ENCODE measurements at places on chromosomes 16 and 17. TPM values are rescaled to one million over a fixed set of nuclear protein-coding genes. Genes with fewer than 3 reads are reported as not detected.

DNA sequence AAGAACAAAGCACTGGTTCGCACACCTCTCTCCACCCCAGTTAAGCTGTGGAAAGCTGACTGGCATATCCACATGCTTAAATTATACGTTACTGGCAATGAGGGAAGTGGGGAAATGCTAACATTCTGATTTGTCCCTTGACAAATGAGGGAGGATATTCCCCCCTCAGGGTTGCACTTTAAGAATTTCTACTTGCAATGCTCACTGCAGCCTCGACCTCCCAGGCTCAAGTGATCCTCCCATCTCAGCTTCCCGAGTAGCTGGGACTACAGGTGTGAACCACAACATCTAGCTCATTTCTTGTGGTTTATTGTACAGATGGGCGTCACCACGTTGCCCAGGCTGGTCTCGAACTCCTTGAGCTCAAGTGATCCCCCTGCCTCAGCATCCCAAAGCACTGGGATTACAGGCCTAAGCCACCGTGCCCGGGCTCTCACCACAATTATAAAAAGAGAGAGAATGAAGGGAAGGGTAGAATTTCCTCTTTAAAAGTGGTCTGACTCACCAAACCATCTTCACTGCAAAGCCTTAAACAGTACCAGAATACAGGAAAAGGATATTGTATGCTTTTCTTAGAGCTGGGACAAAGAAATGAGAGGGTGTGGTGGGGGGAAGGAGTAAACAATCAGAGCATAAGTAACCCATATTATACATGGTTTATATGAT, 38.9 kb downstream of the KANSL1 start:
- peak; percentile 75 for DNase-seq

- DNase-seq = peak; percentile 31
Measured at GRCh38 chr17:19629449-19629848, 19.1 kb upstream of the ALDH3A2 start.

DNA sequence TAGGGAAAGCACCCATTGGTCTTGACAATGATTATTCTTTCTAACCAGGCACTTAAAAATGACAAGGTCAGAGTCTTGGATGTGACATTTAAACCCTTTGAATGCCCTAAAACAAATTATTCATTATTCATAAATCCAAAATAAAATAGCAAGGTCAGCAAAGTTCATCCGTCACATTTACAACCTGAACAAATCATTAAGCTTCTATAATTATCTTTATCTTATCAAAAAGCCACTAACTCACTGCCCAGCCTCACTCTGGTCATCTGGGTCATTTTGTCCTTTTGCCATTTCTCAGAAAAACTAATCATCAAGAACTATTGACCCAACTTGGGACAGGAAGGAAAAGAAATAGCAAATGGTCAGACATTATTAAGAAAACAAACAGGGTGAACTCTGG, 507.3 kb upstream of the CDH8 start:
- no peak for DNase-seq

CHST5 gene
- total RNA-seq = 0.09 TPM

DNA sequence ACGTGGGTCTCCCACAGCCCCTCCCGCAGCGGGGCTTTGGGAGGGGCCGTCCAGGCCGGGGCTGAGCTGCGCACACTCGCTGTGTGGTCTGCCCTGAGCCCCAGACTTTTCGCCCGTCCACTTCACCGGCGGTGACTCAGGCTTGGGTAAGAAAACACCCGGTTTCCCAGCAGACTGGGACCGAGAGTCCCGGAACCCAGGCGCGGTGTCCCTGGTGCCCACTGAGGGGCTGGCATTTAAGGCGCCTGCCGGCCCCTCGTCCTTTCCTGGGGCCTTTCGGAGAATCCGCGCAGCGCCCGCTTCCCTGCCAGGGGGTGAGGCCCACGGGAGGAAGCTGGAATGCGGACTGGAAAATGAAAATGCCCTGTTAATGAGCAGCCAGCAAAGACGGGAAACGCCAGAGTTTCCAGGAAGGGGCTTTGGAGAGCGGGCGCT, 100.3 kb downstream of the C16orf95 start:
- no peak for DNase-seq

- no peak for DNase-seq
Measured at GRCh38 chr17:33192951-33193911, 99.9 kb downstream of the ASIC2 start.

Measured in activated CD4-positive, alpha-beta T cell treated with anti-CD3 and anti-CD28 coated beads, Interleukin-2, amount 10 ng/mL, durations not matched to agents 24 days and 14 days (primary cell).